Stimulated activated CD4-positive, alpha-beta T cell treated with anti-CD3 and anti-CD28 coated beads, Interleukin-12 subunit alpha, Interleukin-12 subunit beta, amount 100 ng/mL, for 24 hours (primary cell): ENCODE measurements at places on chromosomes 2 and 18.

DNA sequence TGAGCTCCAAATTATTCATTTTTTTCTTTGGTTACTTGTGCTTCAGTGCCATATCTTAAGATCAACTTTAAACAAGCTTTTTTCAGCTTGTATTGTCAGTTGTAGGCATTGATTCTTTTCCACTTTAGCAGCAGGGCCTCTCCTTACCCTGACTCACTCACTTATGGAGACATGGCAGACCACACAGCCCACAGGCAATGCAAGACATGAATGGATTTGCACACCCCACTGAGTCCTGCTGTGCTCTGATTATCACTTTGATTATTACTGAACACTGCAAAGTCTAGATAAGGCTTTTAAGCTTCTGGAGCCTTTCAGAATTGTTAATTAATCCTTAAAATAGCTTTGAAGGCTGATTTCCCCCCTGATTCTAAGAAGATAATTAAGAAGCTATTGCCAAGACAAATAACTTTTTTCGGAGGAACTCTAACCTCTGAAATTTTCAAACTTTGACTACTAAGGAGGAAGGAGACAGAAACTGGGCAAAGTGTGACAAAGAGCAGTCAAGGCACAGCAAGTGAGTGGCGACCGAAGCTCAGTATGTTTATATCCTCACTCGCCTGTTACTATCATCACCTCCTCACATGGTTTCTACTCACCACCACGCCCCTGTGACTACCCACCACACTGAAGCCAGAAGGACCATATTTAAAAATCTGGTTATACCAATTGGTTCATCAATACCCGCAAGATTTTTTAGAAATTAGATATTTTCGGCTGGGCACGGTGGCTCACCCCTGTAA lies 43.3 kb downstream of the CACNB4 start:
- no peak for DNase-seq

DNA sequence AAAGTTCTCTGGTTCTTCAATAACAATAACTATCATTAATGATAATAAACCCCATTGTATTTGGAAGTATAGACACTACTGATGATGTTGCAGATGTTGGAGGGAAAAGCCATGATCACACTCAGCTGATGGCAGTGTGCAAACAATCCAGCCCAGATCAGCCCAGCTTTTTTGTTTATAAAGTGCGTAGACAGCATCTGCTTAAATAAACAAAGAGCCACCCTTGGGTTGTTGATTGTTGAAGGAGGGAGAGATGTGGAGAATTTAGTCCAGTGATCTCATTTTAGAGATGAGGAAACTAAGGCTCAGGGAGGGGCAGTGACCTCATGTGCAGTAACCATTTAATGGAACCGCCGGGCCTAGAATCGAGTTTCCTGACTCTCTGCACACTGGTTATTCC lies 56.0 kb upstream of the MEX3C start:
- no peak for DNase-seq

DNA sequence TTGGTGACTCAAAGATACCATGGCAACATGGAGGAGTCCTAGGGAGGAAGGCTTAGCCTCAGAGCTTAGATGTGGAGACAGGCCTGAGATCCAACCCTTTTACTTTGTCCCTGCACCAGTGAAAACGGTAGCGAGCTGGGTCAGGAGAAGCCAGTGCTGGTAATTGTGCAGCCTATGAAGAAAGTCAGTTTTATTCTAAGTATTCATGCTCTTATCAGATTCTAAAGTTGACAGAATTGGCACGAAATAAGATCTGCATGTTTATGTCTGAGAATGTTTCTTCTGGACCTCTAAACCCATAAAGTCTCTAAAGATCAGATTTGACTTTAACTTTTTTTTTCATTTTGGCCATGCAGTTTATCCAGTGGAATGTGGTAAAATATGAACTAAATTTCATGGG lies 93.8 kb downstream of the SCG2 start:
- DNase-seq = no peak

GRCh38 chr18:23227726-23228070 lies 92.4 kb downstream of the CABLES1 start:
- no peak for DNase-seq

GRCh38 chr18:36783792-36784191 lies 45.0 kb downstream of the TPGS2 start:
- DNase-seq = no peak

- no peak for DNase-seq
Measured at GRCh38 chr2:209476367-209477208, 52.7 kb downstream of the MAP2 start.

- DNase-seq = no peak
Measured at GRCh38 chr2:3563521-3563976, 5.4 kb upstream of the RNASEH1 start.

- DNase-seq = no peak
Measured at GRCh38 chr2:97728091-97728731, 14.8 kb downstream of the ZAP70 start.

DNA sequence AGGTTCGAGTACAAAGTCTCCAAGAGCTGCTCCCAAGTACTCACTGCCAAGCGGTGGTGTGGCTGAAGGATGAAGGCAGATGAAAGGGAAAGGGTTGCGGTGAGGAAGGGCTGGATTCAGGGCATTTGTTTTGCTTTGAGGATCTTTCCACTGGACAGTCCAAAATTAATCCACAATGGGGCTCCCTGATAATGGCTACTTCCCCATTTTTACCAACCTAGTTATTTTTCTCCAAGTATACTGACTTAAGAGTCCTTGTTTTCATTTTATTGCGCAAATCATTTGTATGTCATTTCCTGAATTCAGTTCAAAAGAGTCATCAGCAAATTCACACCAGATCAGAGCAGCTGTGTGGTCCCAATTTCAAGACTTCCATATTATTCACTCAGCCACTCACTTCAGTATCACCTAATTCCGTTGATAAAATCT lies 464 bp upstream of the SESTD1 start:
- DNase-seq = no peak

DNA sequence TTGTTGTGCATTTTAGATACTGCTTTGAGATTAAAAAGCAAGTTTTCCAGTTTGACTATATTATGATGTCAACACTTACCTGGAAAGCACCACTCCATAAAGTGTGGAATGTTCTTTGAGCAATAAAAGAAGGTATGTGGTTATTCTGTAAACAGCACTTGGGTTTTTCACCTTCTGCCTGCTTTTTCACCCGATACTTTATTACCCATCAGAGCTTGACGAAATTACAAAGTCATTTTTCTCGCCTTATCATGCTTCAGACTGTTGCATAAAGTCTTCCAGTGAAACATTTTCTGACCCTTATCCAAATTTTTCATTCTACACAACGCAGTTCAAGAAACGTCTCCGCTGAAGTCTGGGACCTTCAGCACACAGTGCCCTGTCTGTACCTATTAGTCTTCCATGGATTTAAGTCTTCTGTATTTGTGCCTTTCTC lies 25.2 kb downstream of the CAB39 start:
- DNase-seq = no peak

- no peak for DNase-seq
Measured at GRCh38 chr2:146927080-146927711, 917.6 kb upstream of the ACVR2A start.

GRCh38 chr2:175560521-175561169 lies 379.1 kb upstream of the ATP5MC3 start:
- DNase-seq = no peak

- no peak for DNase-seq
Measured at GRCh38 chr18:67845035-67845434, 328.5 kb upstream of the DSEL start.

DNA sequence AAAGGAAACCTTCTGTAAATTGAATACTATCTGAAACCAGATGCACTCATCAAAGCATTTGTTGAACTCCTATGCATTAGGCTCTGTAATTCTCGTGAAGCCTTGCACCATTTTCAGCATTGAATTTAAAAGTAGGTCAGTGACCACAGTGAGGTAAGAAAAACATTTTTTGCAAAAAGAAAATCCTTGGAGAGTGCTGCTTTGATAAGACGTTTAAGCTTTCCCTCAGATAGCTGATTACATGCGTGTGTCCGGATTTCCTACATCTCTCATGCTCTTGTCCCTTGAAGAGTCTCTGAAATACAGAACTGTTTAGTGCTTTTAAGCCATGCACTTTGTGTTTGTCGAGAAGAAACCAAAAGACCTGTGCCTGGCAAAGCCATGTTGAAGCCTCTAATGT lies 113.6 kb downstream of the FMNL2 start:
- DNase-seq = no peak

- no peak for DNase-seq
Measured at GRCh38 chr18:64986906-64987495, 763.8 kb upstream of the CDH7 start.

DNA sequence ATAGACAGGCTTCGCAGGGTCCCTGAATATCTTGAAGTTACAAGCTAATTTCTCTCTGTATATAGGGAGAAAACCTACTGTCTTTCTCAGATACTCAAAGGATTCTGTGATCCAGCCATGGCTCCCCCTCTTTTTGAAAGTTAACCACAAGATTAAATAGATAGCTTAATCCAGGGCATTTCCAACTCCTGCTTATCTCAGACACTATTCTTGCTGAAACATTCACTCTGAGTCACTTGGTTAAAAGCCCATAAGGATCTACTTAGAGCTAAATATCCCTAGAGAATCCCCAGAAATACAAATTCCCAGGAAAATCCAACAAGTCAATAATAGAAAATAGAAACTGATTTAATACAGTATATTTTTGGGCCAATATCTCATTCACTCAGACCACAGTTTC lies 179.1 kb upstream of the LYPD1 start:
- DNase-seq = no peak

DNA sequence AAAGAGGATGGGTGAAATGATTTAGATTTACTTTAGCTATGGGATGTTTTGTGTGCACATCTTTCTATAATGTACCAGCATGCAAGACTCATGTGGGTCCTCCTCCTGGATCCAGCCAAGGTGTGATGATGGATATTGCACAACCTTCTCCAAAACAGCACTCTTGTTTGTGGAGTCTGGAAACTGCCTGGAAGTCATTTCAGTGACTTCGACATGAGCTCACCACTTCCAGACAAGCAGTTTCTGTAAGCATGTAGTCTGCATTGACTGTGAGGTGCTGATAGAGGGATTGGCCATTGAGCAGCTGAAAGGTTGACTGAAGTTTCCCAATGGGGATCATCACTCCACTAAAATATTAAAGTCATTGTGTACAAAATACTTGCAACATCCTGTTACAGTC lies 154.0 kb downstream of the TRIB2 start:
- DNase-seq = no peak

DNA sequence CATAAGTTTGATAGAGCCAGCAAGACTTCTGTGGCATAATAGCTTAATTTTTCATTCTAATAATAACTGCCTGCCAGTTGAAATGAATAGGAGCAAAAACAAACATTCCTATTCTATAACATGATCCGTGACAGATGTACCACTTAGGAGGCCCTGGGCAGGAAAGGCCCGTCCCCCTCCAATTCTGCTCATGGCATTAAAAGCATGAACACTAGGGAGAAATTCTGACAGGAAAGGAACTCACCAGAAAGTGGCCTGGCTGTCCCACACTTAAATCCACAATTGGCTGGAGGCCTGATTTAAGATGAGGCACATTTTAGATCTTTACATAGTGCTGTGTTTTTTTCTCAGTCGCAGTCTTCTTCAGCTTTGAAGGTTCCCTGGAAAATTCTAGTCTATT lies 261.9 kb upstream of the ETAA1 start:
- DNase-seq = no peak

DNA sequence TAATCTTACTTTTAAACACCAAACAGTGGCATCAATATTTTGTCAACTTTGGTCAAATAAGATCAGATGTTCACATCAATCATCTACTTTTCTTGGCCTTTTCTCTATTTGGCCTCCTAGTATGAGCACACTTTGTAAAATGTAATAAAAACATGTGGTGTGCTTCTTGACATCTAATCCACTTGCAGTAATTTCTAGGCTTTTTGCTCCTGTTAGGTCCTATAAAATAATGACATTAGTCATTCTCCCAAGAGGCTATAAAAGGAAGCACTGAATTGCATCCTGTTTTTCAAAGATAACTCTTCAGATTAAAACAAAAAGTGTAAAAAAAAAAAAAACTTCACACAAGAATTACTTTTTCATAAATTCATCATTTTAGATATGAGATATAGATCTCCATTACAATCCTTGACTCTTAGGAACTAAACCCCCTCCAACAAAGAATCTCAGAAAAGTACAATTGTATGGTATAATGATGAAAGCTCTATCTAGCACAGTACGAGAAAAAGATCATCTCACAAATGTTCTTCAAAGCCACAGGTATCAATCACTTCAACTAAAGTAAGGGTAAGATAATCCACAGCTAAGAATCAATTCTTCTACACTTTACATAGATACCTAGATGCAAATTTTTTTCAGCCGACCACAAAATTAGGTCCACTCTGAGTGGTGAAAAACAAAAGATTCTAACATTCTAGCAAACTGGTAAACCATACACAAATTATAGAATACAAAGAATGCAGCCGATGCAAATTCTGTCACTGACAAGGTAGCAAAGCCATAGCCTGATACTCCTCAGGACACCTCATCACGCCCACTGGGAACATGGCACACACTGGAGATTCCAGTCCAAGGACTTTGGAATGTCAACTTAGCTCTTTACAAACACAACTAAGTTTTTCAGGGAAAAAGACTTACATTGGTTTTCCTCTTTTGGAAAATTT lies 2.7 kb downstream of the BCL2 start:
- no peak for DNase-seq

DNA sequence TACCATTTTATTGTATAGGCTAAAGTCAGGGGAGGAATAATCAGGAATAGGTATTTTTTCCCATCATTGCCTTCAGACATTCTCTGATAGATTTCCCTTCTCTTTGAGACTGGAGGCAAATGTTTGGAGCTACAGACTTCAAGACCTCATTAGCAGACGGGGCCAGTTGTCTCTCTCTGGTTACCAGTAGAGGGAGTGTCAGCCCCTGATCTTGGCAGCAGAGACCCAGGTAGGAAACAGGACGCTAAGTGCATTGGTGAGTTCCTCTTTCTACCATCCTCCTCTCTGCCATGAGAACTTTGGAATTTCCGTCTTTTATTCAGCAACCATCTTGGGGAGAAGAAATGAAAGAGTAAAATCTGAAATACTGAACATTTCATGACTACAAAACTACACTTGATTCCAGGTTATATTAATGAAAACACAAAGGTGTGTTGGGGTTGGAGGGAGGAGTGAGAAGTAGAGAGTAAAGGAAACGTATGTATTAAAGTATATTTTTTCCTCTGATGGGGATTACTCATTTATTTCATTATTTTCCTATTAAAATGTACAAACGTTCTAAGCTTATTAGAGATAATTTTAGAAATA lies 186.2 kb upstream of the GCFC2 start:
- no peak for DNase-seq

GRCh38 chr2:123481406-123481805 lies 543.7 kb upstream of the CNTNAP5 start:
- DNase-seq = no peak

DNA sequence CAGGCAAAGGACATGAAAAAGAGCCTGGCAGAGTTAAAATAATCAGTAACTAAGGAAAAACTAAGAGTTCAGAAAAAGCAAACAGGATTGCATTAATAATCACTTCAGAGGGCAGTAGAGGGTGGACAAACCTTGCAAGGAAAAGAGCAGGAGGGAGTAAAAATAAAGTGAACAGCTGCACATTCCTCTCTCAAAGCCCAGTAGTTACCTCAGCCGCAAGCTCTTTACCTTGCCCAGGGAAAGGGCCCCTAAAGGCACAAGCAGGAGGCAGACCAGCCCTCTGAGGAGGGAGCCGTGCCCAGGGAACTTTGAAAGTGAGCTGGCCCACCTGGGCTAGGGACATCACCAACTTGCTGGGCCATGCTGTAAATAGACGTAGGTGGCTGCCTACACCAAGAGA lies 196.9 kb downstream of the C1D start:
- DNase-seq = no peak
